ENCODE measurements at places on chromosomes 5 and 9.
A peak's percentile ranks its signal among the peaks of the same experiment; 100 is the strongest.

DNA sequence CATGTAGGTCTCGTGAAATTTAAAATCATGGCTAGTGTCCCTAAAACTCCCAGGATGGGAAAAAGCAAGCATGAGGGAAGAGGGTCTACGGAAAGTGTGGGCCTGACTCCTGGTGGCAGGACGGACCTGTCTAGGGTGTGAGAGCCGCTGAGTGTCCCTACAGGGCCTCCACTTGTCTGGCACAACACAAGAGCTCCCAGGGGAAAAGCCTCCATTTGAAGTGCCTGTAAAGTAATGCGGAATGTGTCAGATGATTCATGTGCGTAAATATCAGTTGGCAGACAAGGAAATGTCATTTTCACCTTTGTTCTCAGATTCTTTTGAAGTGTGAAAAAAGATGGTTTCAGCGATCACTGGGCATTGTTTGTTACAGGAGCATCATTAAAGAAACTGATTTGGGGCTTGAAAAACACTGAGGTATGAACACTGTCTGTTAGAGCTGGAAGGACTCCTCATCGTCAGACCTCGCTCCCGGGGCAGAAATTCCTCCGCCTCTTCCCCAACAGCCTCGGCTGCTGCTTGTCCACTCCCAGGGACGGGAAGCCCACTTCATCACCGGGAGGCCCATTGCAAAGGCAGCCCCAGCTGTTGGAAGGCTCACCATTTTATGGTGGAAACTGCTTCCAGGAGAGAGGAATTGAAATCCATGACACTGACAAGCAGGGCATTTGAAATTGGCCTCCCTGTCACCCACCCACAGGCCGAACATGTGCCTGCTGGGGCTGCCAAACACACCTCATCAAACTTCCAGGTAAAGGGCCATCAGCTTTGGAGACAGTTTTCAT, 240.8 kb downstream of the FSTL4 start:
- DNase-seq, result no peak

DNA sequence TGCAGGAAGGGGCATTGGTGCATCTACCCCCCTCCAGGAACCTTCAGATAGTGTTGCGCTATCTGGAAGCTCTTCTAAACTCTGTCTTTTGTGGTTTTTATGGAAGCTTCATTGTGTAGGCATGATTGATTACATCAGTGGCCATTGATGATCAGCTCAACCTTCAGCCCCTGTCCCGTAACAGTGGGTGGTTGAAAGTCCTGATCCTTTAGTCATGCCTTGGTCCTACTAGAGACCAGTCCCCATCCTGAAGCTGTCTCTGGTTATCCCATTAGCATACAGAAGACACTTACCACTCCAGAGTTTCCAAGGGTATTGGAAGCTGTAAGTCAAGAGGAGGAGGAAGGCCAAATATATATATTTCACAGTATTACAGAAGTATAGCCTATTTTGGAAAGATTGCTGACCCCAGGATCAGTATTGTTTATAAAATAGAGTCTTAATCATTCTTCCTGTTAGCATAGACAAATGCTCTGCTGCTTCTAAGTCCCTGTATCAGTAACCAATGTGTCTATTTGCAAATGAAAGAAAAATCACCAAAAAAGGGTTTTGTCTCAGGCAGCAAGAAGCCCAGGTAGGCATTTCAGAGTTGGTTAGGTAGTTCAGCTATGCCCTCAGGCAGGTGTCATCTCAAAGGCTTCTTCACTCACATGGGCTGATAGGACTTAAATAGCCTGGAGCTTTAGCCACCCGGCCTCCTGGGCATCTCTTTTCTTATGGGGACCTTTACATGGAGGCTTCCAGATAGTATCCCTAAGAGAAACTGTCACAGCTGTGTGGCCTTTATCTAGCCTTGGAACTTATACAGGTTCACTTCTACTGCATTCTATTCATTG, 41.6 kb downstream of the SPIN1 start:
- DNase-seq, result no peak

DNA sequence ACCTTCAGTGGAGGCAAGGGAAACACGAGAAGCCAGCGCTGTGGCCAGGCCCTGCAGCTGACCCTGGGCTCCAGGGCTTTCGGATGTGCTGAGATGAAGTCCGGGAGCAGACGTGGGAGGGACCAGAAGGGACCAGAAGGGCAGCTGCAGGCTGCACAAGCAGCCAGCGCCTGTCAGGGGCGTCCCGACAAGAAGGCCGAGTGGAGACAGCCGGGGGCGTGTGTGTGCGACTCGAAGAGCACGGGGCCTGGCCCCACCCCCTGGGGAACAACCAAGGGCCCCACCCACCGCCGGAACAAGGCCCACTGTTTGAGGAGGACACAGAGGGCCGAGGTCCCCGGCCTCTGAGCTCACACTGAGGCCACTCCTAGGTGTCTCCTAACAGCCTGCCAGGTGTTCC, 31.4 kb downstream of the SLC12A7 start:
- no peak for DNase-seq

GRCh38 chr9:33049680-33050361, 24.7 kb downstream of the DNAJA1 start:
- no peak for DNase-seq

DNA sequence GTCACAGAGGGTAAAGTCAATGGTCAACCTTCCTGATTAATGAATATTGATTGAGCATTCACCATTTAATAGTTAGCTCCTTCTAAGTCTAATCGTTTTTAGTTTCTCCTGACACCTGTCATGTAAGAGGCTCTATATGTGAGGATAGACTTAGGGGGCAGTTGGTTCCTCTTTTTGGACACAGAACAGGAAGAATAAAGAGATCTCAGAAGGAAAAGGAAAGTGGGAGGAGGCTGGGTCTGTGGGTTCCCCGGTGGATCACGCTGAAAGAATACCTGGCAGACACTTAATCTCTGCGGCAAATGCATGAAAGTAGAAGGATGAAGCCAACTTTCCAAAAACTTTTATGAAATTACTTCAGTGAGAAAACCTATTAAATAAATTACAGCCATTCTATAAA, 98.4 kb downstream of the PDE4D start:
- DNase-seq, result no peak

- DNase-seq, result peak; percentile 17
Measured at GRCh38 chr9:110255463-110256379, 586 bp downstream of the TXN start.

DNA sequence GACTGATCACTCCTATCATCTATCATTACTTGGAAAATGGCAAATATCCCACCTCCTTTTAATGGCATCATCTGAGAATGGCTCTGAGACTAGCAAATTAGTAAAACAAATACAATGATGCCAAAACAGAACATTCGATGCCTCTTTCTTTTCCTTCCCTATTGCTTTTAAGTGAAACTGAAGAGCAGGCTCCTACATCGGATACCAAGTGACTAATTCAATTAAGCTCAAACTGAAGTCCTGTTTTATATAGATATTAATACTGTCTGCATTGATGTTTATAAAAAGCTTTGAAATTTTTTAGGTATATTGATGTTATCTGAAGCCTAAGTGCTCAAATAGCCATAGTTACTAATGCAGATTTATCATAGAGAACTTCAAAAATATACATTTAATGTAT, 43.9 kb downstream of the SAXO1 start:
- DNase-seq, result no peak

DNA sequence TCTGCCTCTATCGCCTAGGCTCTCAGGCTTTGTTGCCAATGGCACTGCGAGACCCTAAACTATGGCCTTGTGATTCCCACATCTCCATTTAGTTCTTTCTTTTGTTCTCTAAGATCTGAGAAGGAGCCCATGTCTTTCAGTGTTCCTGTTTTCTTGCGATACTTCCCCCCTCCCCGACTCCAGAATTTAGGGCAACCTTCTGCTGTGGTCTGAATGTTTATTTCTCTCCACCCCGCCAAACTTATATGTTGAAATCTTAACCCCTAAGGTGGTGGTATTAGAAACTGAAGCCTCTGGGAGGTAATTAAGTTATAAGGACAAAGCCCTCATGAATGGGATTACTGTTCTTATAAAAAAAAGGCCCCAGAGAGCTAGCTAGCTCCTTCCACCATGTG, 6.4 kb downstream of the TMC1 start:
- DNase-seq, result no peak

GRCh38 chr5:139552893-139553575, 8.1 kb upstream of the UBE2D2 start:
- no peak for DNase-seq

GRCh38 chr5:116517488-116517887, 57.1 kb downstream of the SEMA6A start:
- DNase-seq, result no peak

- DNase-seq, result no peak
Measured at GRCh38 chr9:70422371-70423043, 8.1 kb upstream of the KLF9 start.

- DNase-seq, result no peak
Measured at GRCh38 chr9:133282464-133283238, 7.7 kb upstream of the ABO start.

DNA sequence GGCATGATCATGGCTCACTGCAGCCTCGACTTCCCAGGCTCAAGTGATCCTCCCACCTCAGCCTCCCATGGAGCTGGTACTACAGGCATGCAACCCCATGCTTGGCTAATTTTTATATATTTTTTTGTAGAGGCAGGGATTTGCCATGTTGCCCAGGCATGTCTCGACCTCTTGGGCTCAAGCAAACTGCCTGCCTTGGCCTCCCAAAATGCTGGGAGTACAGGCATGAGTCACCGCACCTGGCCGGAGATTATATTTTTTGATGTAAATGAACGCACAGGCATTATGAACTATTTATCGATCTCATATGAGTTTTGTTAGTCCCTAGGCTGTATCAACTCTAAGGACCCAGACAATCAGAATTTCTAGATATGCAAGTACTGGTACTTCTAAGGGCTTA, 25.5 kb upstream of the CEP120 start:
- DNase-seq, result no peak

- no peak for DNase-seq
Measured at GRCh38 chr5:61292062-61292657, 39.9 kb upstream of the ZSWIM6 start.

- DNase-seq, result no peak
Measured at GRCh38 chr5:108753877-108754276, 6.2 kb downstream of the FER start.

GRCh38 chr5:16464231-16464630, 1.4 kb downstream of the ZNF622 start:
- DNase-seq, result no peak

DNA sequence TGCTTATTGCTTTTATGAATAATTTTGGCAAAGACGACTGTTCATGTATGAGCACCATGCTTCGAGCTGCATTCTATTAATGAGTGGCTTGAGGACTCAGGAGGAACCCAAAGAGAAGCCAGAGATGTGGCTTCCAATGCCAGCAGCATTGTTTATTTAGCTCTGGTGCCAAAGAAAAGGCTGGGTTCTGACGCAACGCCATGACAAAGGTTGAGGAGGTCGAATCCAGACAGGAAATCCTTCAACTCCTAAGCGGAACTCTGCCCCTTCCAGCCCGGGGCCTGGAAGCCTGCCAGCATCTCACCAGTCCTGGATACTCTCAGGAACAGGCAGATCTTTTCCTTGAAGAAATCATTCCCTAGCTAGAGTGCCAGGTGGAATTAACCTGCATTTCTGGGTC, 104.4 kb downstream of the ARHGAP26 start:
- no peak for DNase-seq

DNA sequence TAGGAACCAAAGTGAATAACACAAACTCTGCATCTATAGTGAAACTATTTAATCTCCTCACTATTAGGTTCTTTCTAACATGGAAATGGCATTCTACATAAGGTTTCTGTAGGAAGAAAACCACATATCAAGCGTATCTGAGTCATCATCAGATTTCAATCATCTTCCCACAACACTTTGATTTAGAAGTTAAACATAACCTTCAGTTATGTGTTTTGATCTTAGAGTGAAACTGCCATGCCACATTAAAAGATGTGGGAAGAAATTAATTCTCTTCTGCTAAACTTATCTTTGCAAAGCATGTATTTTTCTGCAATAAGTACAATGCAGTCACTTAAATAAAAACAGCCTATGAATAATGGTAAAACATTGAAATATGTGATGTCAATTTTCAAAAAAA, 55.0 kb downstream of the MEF2C start:
- DNase-seq, result no peak

DNA sequence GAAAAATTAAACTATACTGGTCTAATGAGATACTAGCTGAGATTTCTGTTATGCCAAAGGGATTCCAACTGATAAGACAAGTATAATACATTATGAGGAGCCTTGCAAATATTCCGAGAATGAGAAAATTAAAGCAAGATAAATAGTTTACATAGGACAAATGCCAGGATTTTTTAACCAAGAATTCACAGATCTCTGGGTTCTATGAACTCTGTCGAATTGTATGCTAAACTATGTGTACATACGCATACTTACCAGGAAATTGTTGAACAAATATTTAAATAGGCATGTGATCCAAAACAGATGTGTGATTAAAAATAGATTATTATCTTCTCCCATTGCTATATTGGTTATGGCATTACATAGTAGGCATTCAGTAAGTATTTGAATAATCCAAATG, 616.6 kb downstream of the GABRG2 start:
- DNase-seq, result no peak

DNA sequence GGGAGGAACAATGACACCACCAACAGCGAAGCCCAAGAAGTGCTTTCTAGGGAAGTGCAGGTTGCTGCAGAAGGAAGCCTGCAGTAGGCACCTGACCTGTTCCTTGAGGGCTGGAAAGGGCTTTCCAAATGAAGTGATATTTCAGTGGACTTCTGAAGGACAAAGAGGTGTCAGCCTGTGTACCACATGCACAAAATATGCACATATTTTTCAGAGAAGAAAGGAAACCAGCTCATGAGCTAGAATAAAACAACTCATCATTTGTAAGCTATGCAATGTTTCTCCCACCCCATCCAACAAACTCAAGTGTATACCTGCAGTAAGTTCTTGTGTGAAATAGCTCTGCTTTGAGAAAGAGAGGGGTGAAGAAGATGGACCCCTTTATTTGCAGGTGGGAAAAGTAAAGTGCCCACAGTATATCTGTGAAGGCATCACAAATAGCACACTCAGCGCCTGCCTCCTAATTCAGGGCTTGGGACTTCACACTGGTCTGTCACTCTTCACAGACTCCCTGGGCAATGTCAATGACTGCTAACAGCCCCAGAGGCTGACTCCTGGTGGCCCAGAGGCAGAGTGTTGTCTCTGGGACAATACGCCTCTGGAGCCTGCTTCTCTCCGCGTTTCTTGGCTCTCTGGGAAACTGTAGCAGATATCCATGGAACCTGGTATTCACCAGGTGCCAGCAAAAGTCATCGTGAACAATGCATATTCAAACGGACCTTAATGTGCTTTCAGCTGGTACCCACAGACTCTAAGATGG, 198.1 kb upstream of the EFNA5 start:
- no peak for DNase-seq

DNA sequence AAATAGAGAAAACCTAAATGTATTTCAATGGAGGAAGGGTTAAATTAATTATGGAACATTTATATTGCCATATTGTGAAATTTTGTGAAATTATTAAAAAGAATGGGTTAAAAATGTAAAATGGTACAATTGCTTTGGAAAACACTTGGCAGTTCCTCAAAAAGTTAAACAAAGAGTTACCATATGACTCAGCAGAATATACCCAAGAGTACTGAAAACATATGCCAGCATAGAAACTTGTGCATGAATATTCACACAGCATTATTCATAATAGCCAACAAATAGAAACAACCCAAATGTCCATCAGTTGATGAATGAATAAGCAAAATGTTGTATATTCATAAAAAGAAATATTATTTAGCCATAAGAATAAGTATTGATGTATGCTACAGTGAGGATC, 181.0 kb upstream of the MAST4 start:
- DNase-seq, result no peak

- no peak for DNase-seq
Measured at GRCh38 chr9:2461892-2462291, 159.7 kb upstream of the VLDLR start.

- DNase-seq, result no peak
Measured at GRCh38 chr9:128321879-128322403, 306 bp downstream of the TRUB2 start.
